ENCODE measurements at places on chromosomes 12 and 14.

DNA sequence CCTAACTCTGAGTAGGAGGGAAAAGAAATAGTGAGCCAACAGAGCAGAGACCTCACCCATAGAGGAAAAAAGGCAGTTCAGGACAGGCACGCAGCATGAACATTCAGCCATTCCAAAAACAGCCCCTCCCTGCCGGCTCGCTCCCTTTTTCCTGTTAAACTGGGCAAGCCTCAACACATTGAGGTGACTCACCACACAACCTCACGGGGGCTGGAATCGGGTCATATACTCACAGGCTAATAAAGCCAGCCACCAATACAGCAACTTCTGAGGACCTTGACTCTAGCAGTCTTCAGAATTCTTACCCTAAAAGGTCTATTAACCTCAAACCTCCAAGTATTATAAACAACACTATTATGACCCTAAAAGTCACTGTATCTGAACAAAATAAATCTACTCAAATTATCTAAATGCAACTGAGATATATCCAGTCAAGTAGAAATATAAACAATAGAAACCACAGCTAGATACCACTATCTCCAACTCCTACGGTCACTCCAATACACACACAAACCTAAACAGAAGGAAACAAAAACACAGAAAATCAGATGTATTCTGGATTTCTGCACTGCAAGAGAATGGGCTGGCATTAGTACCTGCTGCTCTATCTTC, 6.3 kb downstream of the YBX3 start:
- DNase-seq = peak; percentile 58

DNA sequence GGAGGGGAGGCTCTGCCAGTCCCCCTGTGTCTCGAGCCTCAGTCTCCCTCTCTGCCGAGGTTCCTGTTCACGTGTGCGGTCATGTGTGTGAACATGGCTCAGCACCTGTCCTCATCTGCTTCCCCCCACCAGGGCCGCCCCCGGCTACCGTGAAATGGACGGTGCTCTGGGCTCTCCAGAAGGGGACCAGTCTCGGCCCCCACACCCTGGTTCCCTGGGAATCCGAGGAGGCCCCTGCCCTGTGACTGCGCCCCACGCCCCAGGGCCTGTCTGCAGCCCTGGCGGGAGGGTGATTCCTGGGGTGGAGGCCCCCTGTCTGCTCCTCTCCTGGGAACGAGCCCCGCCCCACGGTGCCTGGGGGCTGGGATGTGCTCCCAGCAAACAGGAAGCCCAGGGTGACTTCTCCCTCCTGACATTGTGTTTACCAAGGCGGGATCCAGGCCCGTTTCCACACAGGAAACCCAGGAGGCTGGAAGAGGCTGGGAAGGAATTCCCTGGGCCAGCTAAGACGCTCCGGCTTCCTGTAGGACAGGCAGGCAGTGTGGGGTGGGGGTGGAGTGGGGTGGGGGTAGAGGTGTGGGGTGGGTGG, 46.6 kb downstream of the KIF26A start:
- DNase-seq = peak; percentile 72

DNA sequence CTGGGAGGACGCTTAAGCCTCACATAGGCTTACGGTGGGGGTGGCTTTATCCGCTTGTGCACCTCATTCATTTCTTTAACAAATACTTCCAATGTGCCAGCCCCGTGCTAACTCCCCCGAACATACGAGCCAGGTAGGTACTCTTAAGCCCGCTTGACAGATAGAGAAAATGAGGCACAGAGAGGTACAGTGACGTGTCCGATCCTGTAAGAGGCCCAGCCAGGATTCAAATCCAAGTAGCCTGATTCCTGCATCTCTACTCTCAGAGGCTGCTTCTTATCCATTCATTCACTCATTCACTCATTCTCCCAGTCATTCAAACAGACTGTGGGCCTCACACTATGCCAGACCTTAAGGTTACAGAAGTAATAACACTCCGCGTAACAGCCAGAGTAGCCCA, 477 bp downstream of the OAS3 start:
- no peak for DNase-seq

GRCh38 chr14:95056476-95056875, 100.9 kb downstream of the DICER1 start:
- no peak for DNase-seq

DNA sequence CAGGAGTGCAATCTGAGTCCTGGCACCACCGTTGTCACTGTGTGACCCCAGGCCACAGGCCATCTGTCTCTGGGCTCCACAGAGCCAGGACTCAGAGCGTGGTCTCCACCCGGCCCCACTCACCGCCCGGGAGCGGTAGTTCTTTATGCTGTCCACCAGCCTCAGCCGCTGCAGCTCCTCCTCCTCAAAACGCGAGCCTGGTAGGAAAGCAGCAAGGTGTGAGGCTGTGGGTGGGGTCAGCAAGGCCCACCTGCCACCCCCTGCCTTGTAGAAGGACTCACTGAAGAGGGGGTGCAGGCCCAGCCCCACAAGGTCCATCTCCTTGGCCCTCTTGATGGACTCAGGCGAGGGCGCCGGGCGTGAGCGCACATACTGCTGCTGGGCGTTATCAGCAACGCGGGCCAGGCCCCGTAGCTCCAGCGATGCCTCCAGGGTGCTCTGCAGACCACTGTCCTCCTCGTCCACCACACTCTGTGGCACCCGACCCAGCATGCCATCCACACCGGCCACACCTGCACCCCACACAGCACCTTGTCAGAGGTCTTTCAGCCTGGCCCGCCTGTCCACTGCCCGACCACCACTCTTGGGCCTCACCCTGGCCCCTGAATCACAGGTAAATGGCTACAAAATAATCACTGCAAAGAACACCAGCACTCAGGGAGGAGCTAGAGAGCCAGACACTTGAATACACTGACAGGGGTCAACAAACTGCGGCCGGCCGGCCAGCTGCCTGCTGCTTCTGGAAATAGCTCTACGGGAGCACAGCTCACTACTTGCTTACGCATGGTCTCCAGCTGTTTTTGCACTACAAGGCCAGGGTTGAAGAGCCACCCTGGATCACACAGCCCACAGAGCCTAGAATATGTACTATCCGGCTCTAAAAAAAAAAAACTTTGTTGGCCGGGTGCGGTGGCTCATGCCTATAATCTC, 16.3 kb downstream of the CFAP73 start:
- DNase-seq = no peak

- no peak for DNase-seq
Measured at GRCh38 chr12:98751580-98752115, 106.6 kb downstream of the APAF1 start.

- peak; percentile 23 for DNase-seq
Measured at GRCh38 chr14:99971941-99972747, 93.1 kb upstream of the EVL start.

GRCh38 chr14:106222311-106222710, 695.9 kb downstream of the TMEM121 start:
- DNase-seq = no peak

GRCh38 chr12:65891987-65892481, 67.8 kb downstream of the HMGA2 start:
- no peak for DNase-seq

GRCh38 chr14:105912641-105913180, 386.3 kb downstream of the TMEM121 start:
- DNase-seq = no peak

DNA sequence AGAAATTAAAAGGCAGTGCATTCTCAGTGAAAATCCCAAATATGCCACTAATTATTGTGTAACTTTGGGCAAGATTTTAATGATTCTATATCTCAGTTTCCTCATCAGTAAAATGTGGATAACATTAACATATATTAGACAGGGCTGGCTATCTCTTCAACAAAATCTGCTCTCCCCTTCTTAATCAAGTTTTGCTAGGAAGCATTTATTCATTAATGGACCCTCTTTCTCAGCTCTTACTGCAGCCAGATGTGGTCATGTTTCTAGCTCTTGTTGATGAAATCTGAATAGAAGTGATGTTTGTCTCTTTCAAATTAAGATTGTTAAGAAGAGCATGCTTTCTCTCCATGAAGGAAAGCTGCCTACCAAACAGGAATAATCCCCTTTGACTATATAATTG, 84.4 kb upstream of the PPFIA2 start:
- DNase-seq = no peak

DNA sequence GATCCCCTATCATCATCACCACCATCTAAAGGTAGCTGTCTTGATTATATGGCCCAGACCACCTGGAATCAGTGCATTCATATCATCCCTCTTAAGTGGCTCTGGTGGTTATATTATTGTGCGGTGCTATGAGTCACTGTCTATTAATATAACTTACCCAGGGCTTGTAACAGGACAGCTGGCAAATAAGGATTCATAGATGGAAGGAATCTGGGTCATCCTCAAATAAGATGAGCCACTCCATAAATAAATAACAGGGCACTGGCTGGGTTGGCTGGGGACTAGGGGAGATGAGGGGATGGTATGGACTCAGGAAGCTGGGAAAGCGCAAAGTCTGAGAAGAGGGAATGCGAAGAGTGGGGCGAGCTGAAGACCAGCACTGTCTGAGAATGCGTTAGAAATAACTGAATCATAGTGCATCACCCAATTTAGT, 216.1 kb downstream of the NUAK1 start:
- no peak for DNase-seq

GRCh38 chr12:11508699-11509098, 113.3 kb upstream of the PRB2 start:
- DNase-seq = no peak

All from endothelial cell (in vitro differentiated cells).